HCT116 (cell line): ENCODE measurements at places on chromosomes 3 and 15.
A peak's percentile ranks its signal among the peaks of the same experiment; 100 is the strongest.

- H3K27ac ChIP-seq: no peak overlapping the region
- H3K4me3 ChIP-seq: no peak overlapping the region
- H3K36me3 ChIP-seq: no peaks in the 10 kb centered on the region
- H3K27me3 ChIP-seq: no peaks in the 10 kb centered on the region
These were observed 2.9 kb upstream of the GMNC start for GRCh38 chr3:190865419-190865818.

DNA sequence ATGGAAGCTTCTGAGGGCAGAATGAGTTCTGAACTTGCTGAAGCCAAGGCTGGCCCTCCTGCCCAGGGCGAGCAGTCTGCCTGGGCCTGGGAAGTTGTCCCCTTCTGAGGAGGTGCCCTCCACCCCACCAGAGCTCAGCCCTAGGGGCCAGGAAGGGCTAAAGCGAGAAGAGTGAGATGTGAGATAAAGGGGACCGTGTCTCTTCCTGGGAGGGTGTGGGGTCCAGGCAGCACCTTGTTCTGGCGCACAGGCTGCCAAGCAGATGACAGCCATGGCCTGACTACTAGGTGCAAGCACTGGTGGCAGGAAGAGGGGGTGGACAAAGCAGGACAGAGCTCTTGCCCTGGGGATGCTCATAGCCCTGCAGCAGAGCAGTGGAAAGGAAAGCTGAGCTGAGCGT lies 3.7 kb downstream of the PAK6 start:
- H3K36me3 ChIP-seq: no peaks in the 10 kb centered on the region
- peaks cover 10% of the 10 kb centered on the region for H3K4me1 ChIP-seq
- DNase-seq: no peak
- H3K27me3 ChIP-seq: no peaks in the 10 kb centered on the region
- no peak overlapping the region for H3K27ac ChIP-seq

DNA sequence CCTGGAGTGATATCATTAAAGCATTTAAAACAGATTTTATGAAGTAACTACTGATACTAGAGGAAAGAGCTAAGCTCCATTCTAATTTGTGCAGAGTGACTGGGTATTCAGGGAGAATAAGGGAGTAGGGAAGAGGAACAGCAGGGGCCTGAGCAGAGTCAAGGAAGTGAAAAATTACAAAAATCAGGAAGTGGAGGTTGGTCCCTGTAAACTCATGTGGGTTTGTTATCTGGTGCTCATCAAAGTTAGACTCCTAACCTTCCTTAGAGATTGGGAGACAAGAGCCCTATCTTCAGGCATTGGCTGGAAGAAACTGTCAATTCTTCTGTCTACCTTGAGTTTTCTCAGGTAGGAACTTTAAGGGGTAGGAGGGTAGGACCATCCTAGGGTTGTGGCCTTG lies 82.5 kb downstream of the NEK11 start:
- no peaks in the 10 kb centered on the region for H3K36me3 ChIP-seq
- no peak for DNase-seq
- no peak overlapping the region for H3K27ac ChIP-seq
- no peaks in the 10 kb centered on the region for H3K27me3 ChIP-seq
- H3K4me3 ChIP-seq: no peak overlapping the region

GRCh38 chr3:127034195-127034989 lies 51.5 kb downstream of the PLXNA1 start:
- no peaks in the 10 kb centered on the region for H3K27me3 ChIP-seq
- H3K4me1 ChIP-seq: peaks cover 15% of the 10 kb centered on the region
- peaks cover 3% of the 10 kb centered on the region; the same call in 1 of the 2 replicates for H3K36me3 ChIP-seq
- peak overlapping the region; percentile 12; the same call in 1 of the 2 replicates for H3K27ac ChIP-seq
- DNase-seq: no peak
